ENCODE measurements at places on chromosomes 3 and 15.

- no peak for DNase-seq
Observed at GRCh38 chr3:100048248-100048647, 66.1 kb downstream of the FILIP1L start.

DNA sequence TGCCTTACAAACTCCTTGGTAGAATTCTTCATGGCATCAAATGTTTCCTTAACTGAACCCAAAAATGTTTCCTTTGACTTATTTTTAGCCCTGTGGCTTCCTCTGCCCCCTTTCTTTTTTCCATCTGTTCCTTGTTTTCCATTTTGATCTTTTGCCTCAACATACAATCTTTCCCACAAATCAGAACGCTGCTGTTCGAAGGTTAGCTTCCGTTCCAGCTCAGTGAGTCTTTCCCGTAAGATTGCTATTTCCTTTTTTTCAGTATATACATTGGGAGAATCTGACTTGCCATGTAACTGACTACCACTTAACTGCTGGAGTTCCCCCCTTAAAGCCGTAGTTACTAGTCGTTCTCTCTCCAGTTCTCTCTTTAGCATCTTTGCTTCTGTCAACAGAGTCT lies 41.2 kb downstream of the PIGB start:
- DNase-seq, result no peak

GRCh38 chr3:193791041-193792032 lies 198.3 kb downstream of the OPA1 start:
- no peak for DNase-seq

- DNase-seq, result no peak
Observed at GRCh38 chr15:78018445-78018844, 59.1 kb downstream of the TBC1D2B start.

DNA sequence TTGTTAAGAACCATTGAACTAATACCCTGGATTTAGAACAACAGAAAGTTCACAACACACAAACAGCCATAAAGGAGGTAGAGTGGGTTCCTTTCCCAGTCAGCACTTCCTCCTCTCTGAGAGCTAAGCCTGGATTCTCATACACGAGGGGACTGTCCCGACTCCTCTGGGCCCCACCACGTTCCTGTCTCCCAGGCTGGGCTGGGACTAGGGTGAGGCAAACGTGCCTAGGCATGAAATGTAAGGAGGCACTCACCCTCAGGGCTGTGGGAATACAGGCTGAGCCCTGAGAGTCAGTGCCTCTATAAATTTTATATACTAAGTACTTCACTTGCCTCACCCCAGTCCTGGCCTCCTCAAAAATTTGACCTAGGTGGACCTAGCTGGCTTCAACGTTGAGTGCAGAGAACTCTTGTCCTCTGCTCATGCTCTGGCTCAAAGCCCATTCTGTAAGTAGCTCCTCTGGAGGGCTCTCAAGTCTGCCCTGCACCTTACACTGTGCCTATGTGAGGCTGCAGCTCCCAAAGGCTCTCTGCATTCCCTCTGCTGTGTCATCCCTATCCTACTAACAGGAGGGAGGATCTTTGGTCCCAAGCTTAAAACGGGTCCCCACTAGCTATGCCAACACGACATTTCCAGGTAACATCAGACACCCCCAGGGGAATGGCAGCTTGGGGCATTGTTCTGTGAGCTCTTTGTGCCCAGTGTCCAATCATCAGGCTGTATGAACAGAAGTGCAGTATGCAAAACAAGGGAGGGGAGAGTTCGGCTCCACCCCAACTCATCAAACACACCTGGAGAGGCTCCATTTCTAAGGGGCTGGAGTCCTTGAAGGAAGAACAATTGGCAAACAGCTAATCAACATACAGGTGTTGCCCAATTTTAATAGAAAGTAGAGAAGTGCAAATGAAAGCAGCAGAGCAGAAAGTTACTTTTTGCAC lies 233.2 kb downstream of the RPLP1 start:
- no peak for DNase-seq

- no peak for DNase-seq
Observed at GRCh38 chr15:88915354-88915753, 2.2 kb upstream of the MFGE8 start.

DNA sequence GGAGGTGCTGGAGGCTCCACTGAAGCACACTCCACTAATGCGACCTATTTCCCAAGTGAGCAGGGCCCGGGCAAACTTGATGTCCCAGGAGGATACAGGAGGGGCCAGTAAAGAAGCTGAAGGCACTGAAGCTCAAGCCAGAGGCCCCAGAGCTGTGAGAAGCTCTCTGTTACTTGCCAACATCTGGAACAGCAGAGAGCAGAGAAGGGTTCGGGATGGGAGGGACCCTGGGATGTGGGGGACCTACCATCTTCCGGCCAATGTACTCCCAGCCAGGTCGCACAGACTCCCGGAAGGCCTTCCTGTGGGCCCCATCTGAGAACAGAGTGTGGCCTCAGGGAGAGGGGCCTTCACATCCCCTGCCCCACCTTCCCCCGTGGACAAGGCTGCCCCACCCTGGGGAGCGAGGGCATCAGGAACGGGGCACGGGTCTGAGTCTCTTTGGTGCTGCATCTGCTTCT lies 3.1 kb downstream of the HHATL start:
- no peak for DNase-seq

Data from NCI-H82 (cell line).